ENCODE measurements at places on chromosomes 2 and 18.

- no peak for DNase-seq
Observed at GRCh38 chr18:2053490-2054089, 517.7 kb downstream of the METTL4 start.

DNA sequence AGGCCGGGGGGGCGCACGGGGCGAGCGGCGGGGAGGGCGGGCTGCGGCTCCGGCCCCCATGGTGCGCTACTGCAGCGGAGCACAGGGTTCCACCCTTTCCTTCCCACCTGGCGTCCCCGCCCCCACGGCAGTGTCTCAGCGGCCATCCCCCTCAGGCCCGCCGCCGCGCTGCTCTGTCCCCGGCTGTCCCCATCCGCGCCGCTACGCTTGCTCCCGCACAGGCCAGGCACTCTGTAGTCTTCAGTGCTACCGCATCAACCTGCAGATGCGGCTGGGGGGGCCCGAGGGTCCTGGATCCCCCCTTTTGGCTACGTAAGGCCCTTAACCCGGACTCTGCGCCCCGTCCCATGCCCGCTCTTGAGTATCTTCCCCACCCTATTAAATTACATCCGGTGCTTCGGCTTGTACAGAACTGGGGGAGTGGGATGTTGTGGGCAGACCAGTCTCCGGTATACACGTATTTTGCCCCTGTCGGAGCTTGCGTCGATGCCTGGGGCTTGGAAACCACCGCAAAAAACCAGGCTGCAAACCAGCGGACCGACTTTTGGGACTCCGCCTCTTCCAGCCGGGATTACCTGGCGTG, 598 bp upstream of the WBP1 start:
- DNase-seq, result peak; percentile 67

- DNase-seq, result no peak
Observed at GRCh38 chr18:26480897-26481795, 67.2 kb downstream of the KCTD1 start.

DNA sequence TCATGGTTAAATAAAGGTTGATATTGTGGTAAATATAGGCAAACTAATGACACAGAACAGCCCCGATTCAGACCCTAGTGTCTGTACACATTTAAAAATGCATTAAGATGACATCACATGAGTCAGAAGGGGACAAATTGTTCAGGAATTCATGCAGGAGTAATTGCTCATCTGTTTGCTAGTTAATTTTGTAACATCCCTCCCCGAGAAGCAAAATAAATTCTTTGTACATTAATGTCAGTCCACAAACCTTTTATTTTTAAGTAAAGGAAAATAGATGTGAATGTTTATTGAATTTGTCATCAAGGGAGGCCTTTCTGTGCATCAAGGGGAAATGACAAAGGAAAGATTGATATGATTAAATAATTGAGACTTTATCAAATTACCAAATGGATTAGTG, 69.9 kb downstream of the SH3BP4 start:
- no peak for DNase-seq

- DNase-seq, result no peak
Observed at GRCh38 chr2:194742706-194743105, 914.3 kb upstream of the SLC39A10 start.

- no peak for DNase-seq
Observed at GRCh38 chr2:56630286-56630685, 446.5 kb downstream of the CCDC85A start.

- DNase-seq, result peak; percentile 78
Observed at GRCh38 chr2:166373951-166374350, 1.8 kb downstream of the SCN9A start.
